ENCODE measurements at places on chromosomes 12 and 14.

GRCh38 chr12:58888131-58888783 is 32.0 kb downstream of the LRIG3 start:
- peak; percentile 45 for DNase-seq

GRCh38 chr12:104000807-104001434 is 35.2 kb downstream of the TDG start:
- no peak for DNase-seq

- no peak for DNase-seq
Observed at GRCh38 chr12:6752167-6752920, 597 bp downstream of the MLF2 start.

DNA sequence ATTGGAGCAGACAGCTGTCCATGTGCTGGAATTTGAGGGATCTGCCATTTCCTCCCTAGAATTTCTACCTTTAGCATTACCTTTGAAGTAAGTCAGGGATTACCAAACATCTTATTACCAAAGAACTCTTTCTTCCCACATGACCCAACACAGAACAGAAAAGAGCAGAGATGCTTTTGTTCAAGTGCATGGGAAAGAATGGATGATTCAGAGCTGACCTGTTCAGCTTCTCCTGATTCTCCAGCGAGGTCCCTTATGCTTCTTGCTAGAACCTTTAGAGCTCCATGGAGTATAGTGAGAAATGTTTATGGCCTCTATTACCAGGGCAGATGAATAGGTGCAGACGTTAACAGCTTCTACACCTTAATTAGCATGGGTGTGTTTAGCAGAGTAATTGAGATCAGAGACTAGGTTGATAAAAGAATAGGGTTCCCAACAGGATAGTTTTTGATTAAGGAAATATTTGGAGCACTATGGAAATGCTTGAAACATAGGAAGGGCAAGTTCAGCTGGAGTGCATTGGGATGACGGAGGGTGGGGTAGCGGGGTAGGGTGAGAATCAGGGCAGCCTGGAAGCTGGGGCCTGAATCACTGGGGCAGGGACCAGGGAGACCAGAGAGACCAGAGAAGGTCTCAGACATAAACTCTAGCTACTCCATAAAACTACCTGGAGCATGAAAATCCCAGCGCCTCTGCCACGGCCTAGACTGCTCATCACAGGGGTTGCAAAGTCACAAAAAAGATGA is 223.7 kb downstream of the CACNA1C start:
- DNase-seq: no peak

DNA sequence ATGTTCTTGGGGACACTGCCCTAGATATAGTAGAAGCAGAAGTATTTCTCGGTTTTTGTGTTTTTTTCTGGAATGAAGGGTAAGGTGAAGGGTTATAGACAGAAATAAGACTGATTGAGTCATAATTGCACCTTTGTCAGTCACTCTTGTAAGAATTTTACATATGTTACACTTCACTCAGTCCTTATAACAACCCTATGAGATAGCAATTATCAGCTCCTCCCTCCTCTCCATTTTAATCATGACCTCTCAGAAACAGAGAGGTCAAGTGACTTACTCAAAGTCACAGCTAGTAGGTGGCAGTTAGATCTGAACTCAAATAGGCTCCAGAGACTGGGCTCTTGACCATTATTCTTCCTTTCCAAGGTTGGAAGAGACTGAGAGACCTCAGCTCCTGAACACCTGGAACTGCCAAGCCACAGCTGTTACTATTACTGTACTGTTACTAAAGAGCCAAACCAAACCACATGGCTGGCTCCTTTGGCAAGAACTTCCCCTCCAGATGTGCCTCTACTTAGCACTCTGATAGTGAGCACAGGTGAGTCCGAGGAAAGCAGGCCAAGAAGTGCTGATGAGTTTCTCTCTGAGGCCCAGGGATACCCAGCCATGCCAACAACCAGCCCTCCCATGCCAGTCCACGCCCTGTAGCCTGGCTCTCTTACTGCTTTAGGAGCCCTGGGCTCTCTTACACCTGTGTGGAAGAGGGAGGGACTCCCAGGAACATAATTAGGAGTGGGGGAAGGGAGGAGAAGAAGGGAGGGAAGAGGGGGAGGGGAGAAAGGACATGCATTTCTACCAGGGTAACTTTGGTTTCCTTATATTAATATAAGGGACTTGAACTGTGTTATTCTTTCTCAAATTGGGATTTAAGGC is 121.3 kb downstream of the CRADD start:
- no peak for DNase-seq

GRCh38 chr12:104534162-104534856 is 77.6 kb downstream of the CHST11 start:
- DNase-seq: no peak

- DNase-seq: no peak
Observed at GRCh38 chr12:101954676-101955075, 77.3 kb downstream of the DRAM1 start.

DNA sequence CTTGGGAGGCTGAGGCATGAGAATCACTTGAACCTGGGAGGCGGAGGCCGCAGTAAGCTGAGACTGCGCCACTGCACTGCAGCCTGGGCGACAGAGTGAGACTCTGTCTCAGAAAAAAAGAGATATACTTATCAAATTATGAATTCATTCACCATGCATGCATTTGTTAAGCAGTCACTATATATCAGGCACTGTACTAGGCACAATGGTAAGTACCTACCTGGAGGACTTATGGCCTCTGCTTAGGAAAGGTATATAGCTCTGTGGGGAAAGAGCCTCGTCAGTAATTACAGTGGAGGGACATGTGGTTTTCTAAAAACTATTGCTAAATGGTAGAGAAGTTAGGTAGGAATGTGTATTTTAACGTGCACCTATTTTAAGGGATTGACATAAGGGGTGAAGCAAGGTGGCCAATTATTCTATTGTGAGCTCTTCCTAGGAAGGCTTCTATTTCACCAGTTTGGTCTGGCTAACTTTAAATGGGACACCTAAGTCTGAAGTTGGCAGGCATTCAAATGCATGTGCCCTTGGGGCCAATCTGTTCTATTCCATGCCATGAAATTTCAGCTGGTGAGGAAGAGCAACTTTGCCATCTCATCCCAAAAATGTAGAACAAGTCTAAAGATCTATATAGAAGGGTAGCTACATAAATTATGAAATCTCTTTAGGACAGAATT is 15.0 kb downstream of the TCP11L2 start:
- no peak for DNase-seq

GRCh38 chr12:106303202-106303820 is 778 bp downstream of the TCP11L2 start:
- peak; percentile 29 for DNase-seq

DNA sequence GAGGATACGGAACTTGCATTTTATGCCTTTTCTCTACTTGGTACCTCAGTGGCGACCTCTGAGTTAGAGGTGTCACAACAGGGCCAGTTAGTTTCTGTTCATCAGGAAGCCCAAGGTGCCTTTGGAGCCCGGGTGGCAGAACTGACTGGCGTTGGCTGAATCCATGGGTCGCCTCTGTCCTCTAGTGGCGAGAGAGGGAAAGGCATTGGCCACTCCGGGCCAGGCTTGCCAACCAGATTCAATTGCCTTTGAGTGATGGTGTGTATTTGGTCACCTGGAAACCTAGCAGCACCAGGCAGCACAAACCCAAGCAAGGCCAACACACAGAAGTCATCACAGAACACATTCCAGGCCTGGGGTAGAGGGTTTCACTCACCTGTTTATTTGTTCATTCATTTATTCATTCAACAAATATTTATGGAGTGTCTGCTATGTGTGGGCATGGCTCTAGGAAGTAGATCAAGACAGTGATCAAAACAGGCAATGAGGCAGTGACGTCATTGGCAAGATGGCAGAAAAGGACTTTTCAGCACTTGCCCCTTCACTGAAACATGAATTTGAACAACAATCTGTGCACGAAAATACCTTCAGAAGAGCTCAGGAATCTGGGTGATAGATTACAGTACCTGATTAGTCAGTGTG is 40.5 kb upstream of the KCNA5 start:
- DNase-seq: peak; percentile 90

GRCh38 chr14:79091381-79091963 is 921.3 kb downstream of the NRXN3 start:
- DNase-seq: no peak

DNA sequence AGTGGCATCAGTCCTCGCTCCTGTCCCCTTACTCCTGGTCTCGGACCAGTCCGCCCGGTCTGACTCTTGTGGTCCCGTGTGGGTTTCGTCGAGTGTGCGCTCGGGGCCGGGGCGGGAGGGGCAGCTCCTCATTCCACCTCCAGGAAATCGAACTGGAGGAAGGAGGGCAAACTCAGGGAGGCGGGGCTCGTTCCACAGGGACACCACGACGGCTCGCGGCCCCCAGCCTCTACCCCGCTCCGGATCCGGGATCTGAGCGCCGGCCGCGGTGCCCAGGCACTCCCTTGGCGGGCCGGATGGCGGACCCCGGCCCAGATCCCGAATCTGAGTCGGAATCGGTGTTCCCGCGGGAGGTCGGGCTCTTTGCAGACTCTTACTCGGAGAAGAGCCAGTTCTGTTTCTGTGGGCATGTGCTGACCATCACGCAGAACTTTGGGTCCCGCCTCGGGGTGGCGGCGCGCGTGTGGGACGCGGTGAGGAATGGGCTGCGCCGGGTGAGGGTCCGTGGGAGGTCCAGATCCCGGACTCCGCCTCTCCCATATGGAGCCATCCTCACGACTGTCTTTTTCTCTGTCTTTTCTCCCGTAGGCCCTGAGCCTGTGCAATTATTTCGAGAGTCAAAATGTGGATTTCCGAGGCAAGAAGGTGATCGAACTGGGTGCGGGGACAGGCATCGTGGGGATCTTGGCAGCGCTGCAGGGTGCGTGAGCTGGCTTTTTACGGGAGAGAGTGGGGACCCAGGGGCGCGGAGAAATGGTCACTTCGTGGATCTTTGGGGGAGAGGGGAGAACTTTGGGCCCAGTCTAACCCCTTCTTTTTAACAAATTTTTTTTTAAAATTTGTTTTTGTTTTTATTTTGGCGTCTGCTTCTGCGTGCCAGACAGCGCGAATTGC is at the start of gene EEF1AKMT3:
Gene EEF1AKMT3, plus strand, starts transcription at position 186 of the 894 bp plus-strand sequence. Its CDS starts 111 bp downstream, at position 297.
- DNase-seq: no peak

DNA sequence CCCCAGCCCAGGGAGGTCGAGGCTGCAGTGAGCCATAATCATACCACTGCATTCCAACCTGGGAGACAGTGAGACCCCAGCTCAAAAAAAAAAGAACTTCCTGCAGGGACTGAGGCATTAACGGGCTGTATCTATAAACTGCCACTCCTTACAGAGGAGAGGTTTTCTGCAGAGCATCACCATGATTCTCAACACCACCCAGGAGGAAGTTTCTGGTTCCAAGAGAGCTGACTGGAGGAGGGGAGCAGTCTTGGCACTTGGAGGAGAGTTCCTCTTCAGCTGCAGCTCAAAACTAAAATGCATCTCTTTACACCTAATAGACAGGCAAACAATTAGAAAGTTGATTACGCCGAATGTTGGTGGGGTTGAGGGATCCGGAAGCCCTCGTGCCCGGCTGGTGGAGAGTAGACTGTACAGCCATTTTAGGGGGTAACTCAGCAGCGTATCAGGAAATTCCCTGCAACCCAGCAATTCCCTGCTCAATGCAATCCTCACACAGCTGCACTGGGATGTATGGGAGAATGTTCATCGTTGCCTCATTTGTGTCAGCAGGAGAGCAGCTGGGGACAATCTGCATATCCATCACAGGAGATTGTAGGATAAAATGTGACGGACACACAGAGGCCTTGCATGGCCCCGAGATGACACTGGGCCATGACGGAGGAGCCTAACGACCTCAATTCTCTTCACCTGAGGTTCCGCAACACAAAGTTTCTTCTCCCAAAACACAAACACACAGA is 36.6 kb downstream of the ACTN1 start:
- DNase-seq: no peak

- no peak for DNase-seq
Observed at GRCh38 chr12:103542078-103542477, 45.0 kb upstream of the STAB2 start.

DNA sequence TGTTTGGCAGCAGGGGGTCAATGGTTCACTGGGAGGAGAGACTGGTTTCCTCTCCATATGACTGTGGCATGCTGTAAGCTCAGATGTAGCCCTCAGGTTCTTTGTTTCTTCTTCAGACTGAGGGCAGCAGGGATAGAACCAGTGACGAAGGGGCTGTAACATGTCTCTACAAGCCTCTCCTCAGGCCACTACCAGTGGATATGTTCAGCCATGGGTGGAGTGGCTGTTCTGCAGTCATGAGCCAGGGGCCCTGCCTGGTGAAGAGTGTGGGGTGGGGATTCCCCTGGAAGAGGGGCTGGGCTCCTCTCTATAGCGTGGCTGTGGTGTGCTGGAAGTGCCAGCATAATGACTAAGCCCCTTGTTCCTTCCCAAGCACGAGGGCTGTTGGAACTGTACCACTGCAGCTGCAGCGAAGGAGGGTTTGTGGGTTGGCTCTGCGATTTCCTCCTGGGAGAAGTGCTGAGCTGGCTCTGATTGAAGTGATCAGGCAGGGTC is 55.8 kb downstream of the CMAS start:
- no peak for DNase-seq
